ENCODE measurements at places on chromosomes 2 and 18.

DNA sequence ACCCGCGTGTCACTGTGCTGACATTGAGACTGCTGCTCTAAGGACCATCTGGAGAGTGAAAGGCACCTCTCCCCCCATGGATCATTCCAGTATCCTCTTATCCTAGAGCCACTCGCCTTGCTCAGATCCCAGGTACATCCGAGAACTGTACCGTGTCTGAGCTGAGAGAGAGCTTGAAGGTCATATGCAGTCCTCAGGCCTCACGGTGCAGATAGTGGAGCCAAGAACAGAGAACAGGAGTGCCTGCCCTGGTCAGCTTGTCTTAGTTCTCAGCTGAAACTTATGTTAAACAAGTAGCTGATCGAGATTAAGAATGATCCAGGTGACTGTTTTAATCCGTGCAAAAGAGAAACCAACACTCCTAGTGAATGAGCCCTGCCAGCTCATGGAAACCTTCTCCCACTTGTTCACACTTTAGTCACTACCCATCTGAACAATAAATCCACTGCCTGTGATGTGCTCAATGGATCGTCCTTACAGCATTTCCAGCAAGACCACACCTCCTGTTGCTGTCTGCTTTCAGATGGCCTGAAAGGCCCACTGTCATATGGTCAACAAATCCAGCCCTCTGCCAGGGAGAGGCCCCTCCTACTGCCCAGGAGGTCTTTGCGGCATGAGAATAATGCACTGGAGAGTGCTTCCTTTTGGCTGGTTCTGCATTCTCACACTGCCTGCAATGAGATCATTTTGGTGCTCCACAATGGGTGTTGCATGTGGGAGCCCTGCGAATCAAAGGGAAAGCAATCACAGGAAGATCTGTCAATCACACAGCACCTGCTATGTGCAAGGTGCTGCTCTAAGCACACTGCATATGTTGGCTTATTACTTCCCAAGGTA is 43.7 kb upstream of the APCDD1 start:
- no peak for DNase-seq

DNA sequence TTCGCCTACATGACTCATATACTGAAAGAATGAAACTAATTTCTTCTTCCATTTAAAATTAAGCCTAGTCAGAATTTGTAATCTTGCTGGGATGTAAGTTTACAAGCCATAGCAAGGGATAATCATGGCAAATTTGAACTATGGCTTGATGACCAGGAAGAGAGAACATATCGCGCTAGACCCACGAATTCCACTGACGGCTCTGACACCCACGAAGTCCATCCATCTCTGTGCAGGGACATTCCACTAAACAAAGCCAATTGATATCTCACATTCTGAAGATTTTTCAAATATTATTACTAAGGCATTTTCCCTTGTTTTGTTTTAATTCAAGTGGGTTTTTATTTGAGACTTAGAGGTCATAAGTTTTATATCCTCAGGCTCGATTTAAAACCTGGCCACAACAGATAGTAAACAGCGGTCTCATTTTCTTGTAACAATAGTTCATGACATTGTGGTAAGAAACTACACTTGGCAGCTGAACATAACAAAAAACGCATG is 113.0 kb downstream of the QPCT start:
- DNase-seq: no peak

DNA sequence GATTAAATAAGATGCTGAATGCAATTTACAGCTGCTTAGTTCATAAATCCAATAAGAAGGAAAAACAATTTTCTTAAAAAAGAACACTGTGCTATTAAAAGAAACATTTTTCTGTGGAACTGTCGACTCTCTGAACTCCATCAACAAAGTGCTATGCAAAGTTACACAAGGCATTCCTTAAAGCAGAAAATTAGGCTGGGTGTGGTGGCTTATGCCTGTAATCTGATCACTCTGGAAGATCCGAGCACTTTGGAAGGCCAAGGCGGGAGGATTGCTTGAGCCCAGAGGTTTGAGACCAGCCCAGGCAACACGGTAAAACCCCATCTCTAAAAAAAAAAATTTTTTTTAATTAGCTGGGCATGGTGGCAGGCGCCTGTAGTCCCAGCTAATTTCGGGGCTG is 13.0 kb downstream of the MCM6 start:
- DNase-seq: no peak

DNA sequence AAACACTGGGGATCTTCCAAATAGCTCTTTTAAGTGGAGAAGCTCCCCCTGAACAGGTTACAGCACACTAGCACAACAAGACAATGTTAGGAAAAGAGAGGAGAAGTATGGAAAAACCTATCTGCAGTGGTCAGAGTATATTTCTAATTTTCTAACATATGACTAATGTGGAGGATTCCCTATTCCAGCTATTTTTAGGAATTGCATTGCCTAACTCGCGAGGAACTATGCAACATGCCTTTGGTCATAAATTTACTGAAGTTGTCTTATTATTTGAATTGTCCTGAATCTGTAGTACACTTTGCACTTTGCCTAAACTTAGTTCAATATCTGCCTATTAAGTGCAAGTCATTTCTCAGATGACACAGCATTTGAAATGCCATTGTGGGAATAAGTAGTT is 381.4 kb downstream of the CCDC85A start:
- no peak for DNase-seq

DNA sequence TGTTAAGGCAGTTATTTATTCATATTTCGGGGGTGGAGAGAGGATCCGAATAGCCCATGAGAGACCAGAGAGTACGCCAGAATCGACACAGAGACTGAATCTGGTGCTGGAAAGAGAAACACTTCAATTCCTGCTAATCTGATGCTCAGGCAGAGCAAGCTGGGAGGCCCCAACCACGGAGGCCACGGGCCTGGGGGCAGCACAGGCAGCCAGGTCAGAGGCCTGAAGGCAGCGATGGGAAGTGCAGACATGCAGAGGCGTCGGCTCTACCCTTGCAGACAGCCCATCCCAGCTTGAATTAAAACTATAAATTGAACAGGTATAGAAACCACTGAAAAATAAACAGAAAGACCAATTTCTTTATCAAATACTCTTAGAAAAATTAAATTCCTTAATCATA is 50.6 kb downstream of the PXDN start:
- no peak for DNase-seq

GRCh38 chr2:188364033-188364630 is 72.5 kb downstream of the GULP1 start:
- no peak for DNase-seq

- DNase-seq: no peak
Observed at GRCh38 chr18:40210696-40211095, 1744.3 kb upstream of the PIK3C3 start.

- DNase-seq: peak; percentile 52
Observed at GRCh38 chr2:241803387-241804325, 5.3 kb upstream of the NEU4 start.

All from NCI-H524 (cell line).